ENCODE measurements at places on chromosomes 2 and 18. TPM values are rescaled to one million over a fixed set of nuclear protein-coding genes. Genes with fewer than 3 reads are reported as not detected.

Gene ACTR1B
- 89.3 TPM for total RNA-seq

Gene TUBB8B
- total RNA-seq, result not detected

Gene MFSD2B
- total RNA-seq, result 0.05 TPM

Gene RTP5
- not detected for total RNA-seq

Gene TNS1
- 36.1 TPM for total RNA-seq

Gene IL18R1
- total RNA-seq, result 4.0 TPM

Gene ANKRD30BL
- not detected for total RNA-seq

Gene ARMC9
- 27.1 TPM for total RNA-seq

Gene TUBA4B
- total RNA-seq, result 0.25 TPM

Gene ANO7
- 1.8 TPM for total RNA-seq

Gene XDH
- 2.0 TPM for total RNA-seq

Gene ST6GAL2
- total RNA-seq, result 1.4 TPM

All from renal cortical epithelial cell (primary cell).